ENCODE measurements at places on chromosomes 3 and 15.

GRCh38 chr3:142902356-142902755 lies 13.5 kb upstream of the PCOLCE2 start:
- no peak for DNase-seq

DNA sequence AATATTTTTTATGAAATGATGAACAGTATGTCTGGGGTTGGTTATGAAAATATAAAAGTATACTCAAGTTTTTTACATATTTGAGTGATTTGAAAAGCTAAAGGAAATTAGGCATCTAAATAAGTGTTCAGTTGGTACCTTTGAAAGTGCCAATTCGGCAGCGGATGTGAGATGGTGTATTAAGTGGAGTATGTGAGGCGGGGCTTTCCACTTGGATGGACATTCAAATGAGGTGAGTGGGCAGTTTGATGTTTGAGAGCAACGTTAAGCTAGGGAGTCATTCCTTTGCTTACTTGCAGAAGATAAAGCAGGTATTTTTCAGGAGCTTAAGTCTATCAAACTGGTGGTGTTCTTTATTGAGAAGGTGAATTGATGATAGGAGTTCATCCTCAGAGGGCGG lies 189.0 kb upstream of the GOLIM4 start:
- DNase-seq = no peak

DNA sequence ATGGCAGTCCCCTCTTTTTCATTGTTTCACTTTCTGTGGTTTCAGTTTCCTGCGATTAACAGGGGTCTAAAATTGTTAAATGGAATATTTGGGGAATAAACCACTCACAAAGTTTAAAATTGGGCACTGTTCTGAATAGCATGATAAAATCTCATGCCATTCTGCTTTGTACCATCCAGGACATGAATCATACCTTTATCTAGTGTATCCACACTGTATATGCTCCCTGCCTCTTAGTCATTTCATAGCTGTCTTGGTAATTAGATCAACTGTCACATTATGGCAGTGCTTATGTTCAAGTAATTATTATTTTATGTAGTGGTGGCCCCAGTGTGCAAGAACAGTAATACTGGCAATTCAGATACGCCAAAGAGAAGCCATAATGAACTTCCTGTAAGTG lies 734.5 kb downstream of the ZPLD1 start:
- no peak for DNase-seq

- no peak for DNase-seq
Measured at GRCh38 chr15:33059184-33059583, 135.3 kb downstream of the FMN1 start.

DNA sequence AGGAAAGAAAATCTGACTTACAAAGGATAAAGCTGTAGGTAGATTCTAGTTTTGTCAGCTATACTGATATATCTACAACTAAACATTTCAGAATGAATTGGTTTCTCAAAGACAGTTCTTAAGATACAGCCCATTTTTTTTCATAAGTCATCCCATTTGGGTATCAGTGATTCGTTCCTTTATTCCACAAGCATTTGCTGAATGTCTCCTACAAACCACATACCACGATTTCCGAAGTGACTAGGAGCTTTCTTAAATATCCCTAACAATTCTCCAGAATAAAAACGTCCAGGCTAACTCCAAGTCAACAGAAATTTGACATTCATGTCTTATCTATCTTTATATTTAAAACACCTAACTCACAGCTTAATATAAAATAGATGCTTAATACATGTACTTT lies 59.8 kb downstream of the TP53BP1 start:
- no peak for DNase-seq

DNA sequence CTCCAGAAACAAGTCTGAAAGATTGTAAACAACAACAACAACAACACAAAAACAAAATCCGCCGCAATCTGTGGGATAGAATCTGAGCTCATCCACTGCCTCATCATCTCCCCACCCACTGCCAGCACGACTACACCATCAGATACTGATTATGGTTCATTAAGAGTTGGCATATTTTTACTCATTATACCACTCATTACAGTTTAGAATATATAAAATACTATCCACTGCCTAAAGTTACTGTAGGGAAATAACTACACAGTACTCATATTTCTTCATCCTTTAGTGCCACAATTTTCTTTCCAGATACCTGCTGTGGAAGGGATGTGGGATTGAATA lies 152.5 kb upstream of the PEX5L start:
- no peak for DNase-seq

- no peak for DNase-seq
Measured at GRCh38 chr3:4645468-4645867, 152.3 kb downstream of the ITPR1 start.

Data from activated naive CD4-positive, alpha-beta T cell treated with anti-CD3 and anti-CD28 coated beads, Interleukin-2, amount 50 U/mL, for 16 hours (primary cell).